H7 (cell line): ENCODE measurements at places on chromosomes 7 and 10. TPM values are rescaled to one million over a fixed set of nuclear protein-coding genes. Genes with fewer than 3 reads are reported as not detected.
A peak's percentile ranks its signal among the peaks of the same experiment; 100 is the strongest.

DNA sequence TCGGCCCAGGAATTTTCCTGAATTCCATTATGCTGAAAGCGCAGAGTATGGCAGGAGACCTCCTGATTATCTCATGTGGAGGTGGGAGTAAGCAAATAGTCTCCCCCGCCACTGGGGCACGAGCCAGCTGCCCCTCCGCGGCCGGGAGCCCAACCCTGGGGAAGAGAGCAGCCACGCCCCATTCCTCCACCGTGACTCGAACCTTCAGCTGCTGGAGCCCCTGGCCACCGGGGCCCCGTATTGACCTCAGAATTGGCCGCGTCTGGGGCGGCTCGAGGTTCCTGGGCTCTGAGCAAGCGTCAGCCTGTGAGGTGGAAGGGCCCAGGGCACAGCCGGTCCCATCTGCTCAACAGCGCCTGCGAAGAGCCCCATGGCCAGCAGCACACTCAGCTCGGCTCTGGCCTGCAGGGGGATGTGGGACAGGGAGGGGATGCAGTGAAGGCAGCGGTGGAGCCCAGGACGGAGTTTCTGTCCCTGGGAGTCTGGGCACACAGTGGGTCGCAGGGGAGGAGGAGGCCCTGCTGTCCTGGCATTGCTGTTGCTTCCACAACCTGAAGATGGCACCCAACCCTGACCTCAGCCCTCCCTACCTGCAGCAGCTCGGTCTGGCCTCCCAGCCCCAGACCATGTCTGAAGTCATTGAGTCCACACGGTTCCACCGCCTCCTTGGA is 97.8 kb downstream of the CHST15 start:
- DNase-seq = peak; percentile 92

- no peak for DNase-seq
Observed at GRCh38 chr10:104732222-104732621, 91.1 kb downstream of the SORCS3 start.

- no peak for DNase-seq
Observed at GRCh38 chr7:113267885-113268284, 149.5 kb upstream of the SMIM30 start.

DNA sequence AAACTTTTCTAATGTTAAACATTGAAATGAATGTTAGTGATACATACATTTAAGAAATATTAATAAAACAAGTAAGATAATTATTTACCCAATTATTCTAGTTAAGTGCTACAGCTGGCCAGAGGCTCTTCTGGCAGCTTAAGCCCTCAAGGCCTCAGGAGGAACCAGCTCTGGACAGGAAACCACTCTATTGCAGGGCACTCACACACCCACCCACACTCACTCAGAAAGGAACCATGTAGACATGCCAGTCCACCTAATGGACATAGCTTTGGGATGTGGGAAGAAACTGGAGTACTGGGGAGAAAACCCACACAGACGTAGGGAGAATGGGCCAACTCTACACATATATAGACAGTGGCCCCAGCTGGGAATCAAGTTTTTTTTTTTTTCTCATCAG is 28.2 kb downstream of the UMAD1 start:
- DNase-seq = no peak

- no peak for DNase-seq
Observed at GRCh38 chr7:134752006-134752760, 27.3 kb upstream of the CALD1 start.

GRCh38 chr10:86308056-86308455 is 58.5 kb downstream of the GRID1 start:
- DNase-seq = no peak

DNA sequence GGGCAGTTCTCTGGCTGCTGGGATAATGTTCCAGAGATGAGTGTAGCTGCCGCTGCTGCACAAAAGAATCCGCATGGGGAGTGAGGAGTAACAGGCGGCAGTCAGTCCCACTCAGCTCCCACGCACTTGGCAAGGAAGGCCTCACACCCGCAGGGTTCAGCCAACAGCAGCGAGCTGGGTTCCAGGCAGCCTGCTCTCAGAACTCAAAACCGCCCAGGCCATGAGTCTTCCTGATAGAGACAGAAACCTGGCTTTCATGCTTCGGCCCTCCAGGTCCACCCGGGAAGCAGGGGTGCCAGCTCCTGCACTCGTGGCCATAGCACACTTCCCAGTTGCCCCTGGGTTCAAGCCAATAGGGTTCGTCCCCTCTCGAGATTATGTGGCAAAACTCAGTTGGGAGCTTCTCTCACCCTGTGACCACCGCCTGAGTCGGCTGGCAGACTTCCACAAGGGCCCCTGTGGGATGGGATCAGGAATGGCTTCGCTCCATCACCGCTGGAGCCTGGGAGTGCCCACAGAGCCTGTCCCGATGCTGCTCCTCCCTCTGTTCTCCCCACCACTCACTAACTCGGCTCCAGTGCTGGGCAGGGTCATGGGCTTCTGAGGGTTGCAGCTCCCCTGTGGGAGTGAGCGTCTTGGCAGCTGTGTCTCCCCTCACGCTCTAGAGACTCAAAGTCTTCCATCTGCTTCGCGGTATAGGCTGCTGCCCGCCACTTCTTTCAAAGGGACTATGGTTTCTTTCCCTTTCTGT is 20.6 kb downstream of the CLRN3 start:
- no peak for DNase-seq

DNA sequence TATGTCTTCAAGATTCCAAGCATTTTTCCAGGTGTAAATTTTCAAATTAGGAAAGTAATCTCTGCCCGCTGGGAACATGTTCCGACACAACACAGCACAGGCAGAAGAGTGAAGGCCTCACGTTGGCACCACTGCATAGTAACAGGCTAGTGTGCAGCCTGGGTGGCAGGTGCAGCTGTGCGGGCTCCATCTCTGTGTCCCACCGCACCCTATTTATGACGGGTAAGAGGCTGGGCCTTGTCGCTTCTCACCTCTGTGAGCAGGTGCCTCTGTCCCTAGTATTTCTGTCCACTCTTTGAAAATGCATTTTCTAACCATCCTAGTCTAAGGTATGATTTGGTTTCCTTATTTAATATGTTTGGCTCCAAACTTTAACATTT is 24.1 kb downstream of the VIPR2 start:
- no peak for DNase-seq

DNA sequence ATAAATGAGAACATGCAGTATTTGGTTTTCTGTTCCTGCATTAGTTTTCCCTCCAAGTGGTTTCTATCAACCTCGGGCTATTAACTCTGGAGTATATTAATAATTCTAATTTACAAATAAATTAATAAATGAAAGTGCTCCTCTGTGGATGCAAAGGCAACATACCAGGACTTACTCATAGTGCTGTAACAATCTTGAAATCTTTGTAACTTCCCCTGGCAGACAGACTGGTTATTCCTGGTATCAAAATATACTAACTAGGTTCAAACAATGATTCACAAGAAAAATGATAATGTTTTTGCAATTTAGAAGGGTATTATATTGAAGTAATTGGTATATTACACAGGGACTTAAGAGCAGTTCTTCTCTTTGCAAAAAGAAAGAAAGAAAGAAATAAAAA is 177.2 kb downstream of the FANK1 start:
- no peak for DNase-seq

- no peak for DNase-seq
Observed at GRCh38 chr7:20365486-20365885, 34.8 kb downstream of the ITGB8 start.

GRCh38 chr10:105387971-105388370 is 746.9 kb downstream of the SORCS3 start:
- no peak for DNase-seq

DNA sequence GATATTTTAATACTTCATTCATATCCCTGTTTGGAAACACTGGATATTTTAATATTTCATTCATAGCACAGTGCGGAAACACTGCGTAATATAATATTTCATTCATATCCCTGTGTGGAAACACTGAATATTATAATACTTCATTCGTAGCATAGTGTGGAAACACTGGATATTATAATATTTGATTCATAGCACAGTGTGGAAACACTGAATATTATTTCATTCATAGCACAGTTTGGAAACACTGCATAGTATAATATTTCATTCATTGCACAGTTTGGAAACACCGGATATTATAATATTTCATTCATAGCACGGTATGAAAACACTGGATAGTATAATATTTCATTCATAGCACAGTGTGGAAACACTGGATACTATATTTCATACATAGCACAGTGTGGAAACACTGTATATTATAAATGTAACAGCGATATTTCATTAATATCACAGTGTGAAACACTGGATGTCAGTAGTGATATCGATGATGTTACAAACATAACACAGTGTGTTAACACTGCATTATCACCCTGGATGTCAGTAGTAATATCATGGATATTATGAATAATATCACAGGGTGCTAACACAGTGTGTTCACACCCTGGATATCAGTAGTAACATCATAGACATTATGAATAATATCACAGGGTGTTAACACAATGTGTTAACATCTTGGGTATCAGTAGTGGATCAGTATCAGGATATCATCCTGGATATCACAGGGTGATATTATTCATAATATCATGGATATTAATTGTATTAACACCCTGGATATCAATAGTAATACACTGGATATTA is 2.9 kb upstream of the TMEM225B start:
- no peak for DNase-seq

GRCh38 chr7:18212758-18213157 is 185.1 kb upstream of the PRPS1L1 start:
- no peak for DNase-seq

DNA sequence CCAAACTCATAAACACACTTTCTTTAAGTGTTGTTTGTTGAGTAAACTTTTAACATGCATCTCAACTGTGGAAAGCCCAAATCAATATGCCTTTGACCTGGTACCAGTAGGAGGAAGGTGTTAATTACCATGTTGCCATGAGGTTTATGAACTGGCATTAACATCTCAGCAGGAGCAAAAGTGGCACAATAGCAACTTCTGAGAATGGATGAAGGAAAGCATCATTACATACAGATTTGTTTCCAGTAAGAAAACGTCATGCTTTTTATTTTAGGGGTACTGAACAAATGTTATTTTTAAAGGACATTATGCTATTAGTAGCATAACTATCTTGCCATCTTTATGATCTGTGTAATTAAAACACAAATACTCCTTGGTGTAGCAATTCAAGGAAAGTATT is 51.1 kb downstream of the ARMC3 start:
- no peak for DNase-seq

DNA sequence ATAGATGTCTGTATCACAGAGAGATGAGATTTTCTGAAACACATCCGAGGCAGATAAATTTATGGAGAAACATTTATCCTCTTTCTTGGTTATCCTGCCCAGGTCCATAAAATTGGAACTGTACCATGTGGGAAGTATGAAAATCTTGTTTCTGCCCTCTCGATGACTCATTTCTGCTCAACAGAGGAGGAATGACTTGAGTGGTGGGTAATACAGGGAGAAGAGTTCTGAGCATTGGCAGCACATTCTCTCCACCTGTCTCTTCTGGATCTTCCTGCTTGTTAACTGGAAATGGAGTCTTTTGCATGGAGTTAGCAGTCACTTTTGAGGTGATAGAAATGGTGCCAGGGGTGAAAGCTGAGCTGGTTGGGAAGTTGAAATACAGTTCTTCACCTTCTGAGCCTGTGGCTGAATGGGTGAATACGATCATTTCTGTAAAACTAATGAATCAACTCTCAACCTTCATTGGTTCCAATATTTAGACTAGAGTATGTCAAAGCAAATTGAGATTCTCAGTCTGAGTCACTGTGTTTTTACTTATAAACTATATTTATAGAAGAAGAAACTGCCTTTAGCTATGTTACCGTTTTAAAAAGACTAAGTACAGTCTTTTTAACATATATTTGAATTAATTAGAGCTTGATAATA is 945.5 kb downstream of the SORCS3 start:
- DNase-seq = no peak

GRCh38 chr7:102874166-102874829 is 38.5 kb upstream of the LRRC17 start:
- DNase-seq = no peak

GRCh38 chr7:18900236-18900635 is 217.2 kb downstream of the TWIST1 start:
- DNase-seq = no peak

DNA sequence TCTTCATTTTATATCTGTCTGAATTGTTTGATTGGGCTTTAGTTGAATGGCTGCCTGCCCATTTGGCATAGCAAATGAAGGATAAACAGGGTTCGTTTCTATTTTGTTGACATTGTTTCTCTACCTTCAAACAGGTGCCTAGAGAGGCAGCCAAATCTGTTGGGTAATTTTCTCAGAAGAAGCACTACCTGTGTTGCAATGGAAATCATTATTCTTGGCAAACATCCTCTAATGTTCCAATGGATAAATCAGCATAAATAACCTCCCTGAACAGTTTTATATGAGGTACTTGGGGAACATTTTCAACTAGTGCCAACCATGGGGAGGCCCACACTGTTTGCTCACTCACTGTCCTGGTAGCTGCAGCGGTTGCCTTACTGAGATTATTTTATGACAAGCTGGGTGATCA is 64.4 kb upstream of the PLPP4 start:
- DNase-seq = no peak

GRCh38 chr10:114584419-114584818 is 73.7 kb downstream of the ABLIM1 start:
- DNase-seq = no peak

GRCh38 chr10:4707221-4707620 is 118.8 kb upstream of the AKR1E2 start:
- no peak for DNase-seq

DNA sequence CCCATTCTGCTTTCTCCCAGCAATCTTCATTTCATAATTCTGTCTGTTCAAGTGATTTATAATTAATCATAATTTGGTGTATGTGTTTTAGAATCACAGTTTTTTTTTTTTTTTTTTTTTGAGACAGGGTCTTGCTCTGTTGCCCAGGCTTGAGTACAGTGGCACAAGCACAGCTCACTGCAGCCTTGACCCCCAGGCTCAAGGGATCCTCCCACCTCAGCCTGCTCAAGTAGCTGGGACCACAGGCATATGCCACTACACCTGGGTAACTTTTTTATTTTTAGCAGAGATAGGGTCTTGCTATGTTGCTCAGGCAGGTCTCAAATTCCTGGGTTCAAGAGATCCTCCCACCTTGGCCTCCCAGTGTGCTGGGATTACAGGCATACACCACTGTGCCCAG is 49.2 kb upstream of the PLA2G12B start:
- no peak for DNase-seq

- DNase-seq = peak; percentile 73
Observed at GRCh38 chr10:131979821-131980270, 1.9 kb downstream of the BNIP3 start.

DNA sequence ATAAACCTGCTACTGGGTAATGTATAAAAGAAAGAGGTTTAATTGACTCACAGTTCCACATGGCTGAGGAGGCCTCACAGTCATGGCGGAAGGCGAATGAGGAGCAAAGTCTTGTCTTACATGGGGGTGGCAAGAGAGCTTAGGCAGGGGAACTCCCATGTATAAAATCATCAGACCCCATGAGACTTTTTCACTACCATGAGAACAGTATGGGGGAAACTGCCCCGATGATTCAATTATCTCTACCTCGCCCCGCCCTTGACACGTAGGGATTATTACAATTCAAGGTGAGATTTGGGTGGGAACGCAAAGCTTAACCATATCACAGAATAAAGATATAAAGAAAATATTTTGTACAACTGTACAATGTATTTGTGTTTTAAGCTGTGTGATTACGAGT is 39.4 kb upstream of the PLCE1 start:
- DNase-seq = no peak

The GOLGA7B gene
- total RNA-seq = 0.04 TPM in 1 of 2 replicates, not detected in the other

The AOAH gene
- total RNA-seq = 0.21 TPM in 1 of 2 replicates, not detected in the other

The FAM25A gene
- not detected in 2 replicates for total RNA-seq

The HOXA4 gene
- not detected in 2 replicates for total RNA-seq

The CTNNA3 gene
- 2.3 and 10.6 TPM in 2 replicates for total RNA-seq

The DENND2A gene
- 10.1 and 11.9 TPM in 2 replicates for total RNA-seq

The ANKRD61 gene
- total RNA-seq = 0.18 and 0.31 TPM in 2 replicates

The STRIP2 gene
- 3.8 and 5.1 TPM in 2 replicates for total RNA-seq

The HOXA6 gene
- not detected in 2 replicates for total RNA-seq

The CPN1 gene
- total RNA-seq = not detected in 2 replicates

The GARIN1A gene
- not detected in 2 replicates for total RNA-seq

The DGKB gene
- 0.26 and 0.52 TPM in 2 replicates for total RNA-seq

The CCL26 gene
- 2.6 and 2.9 TPM in 2 replicates for total RNA-seq
